ENCODE measurements at places on chromosomes 5 and 9.

GRCh38 chr5:165996201-165996875, 2295.1 kb upstream of the WWC1 start:
- DNase-seq: no peak

DNA sequence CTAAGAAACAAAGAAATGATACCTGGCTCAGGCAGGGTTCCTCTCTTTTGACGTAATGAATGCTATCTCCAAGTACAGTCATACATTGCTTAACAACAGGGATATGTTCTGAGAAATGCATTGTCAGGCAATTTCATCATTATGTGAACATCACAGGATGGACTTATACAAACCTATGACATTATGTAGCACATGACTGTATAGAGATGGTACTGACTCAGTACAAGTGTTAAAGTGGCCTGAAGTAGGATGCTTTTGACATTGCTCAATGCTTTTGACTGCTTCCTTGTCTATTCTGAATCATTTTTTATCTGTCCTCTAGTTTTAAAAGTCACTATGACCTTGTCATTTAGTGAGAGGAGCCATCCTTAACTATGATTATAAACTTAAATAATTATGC, 147.6 kb downstream of the NR2F1-AS1 start:
- no peak for DNase-seq

DNA sequence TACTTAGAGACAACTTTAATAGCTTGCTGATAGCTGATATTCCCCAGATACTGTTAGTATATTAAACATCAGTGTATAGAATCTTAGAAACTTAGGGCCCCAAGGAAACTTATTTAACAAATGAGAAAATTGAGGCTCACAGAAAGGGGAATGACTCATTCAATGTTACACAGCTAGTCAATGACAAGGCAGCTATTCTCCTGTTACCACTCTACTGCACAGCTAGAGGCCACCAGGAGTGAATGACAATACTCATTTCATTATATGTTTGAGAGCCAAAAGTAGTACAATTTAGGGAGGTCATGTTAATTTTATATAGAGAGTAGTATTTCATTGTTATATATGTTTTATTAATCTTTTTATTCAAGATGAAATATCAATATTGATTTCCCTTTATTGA, 33.2 kb upstream of the PCDHB1 start:
- DNase-seq: no peak

DNA sequence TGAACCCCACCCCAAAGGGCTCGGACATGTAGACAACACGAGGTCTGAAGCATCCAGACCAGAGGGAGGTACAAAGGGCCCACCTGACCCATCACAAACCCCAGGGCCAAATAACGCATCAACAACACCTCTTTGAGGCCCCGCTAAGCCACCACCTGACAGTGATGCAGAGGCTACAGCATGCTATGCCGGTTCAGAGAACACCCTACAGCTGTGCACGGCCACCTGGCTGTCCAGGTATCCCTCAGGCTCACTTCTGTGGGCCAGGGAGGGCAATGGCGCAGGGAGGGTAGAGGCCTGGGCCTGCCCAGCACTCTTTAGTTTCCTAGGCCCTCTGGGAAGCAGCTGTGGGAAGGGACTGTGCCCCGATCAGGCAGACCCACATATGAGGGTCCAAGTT, 190.1 kb downstream of the CDK5RAP2 start:
- DNase-seq: no peak
